ENCODE measurements at places on chromosomes 12 and 14.

GRCh38 chr12:45670346-45671065, 59.0 kb upstream of the ARID2 start:
- DNase-seq: no peak

GRCh38 chr14:104169699-104170479, 31.5 kb downstream of the KIF26A start:
- no peak for DNase-seq

DNA sequence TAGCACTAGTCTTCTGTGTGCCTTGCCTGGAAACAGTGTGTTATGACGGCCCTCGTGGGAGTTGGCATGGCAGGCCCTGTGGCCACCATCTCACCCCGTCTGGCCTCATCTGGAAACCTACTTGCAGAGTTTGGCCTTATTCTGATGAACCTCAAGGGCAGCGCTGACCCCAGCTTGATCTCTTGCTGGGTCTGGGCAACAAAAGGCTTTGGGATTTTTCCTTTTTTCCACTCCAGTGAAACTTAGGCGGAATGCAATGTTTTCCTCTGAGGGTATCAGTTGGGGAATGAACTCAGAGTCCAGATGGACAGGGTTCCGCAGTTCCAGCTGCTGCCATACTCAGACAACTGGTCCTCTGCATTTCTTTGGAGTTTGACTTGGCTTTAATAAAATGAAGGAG, 15.9 kb downstream of the CACNA1C start:
- DNase-seq: no peak

DNA sequence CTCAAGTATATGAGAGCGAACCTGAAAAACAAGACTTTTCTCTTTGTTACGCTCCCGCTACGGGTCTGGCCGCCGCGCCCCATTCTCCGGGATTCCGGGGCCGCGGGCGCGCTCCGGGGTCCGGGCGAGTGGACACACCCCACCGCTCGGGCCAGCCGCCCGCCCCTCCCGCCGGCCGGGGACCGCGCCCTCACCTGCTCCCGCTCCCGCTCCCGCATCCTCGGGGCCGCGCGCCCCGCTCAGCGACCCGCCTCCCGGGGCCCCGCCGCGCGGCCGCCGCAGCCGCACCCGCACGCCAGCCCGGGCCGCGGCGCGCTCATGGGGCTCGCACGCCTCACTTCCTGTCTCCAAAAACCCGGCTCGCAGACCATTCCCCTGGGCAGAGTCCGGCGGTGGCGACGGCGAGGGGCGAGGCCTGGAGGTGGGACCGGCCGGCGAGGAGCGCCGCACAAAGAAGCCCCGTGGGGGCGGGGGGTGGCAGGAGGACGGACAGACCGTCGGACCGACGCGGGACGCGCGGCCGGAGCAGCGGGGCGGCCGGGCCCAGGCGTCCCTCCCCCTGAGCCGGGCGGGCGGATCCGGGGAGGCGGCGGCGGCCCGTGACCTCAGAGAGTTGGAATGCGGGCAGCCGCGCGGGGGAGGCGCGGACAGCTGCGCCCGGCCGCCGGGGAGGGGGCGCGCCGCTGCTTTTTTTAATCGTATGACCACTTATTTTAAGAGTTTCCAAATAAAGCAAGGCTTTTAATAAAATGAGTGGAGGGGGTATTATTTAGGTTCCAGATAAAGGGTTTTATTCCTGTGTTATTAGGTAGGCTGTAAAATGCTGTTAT, at the start of gene PTPN21:
Gene PTPN21, minus strand, starts transcription at position 551 of the 830 bp plus-strand sequence. CDS start 4,590 bp downstream, outside the sequence.
- DNase-seq: peak; percentile 9

DNA sequence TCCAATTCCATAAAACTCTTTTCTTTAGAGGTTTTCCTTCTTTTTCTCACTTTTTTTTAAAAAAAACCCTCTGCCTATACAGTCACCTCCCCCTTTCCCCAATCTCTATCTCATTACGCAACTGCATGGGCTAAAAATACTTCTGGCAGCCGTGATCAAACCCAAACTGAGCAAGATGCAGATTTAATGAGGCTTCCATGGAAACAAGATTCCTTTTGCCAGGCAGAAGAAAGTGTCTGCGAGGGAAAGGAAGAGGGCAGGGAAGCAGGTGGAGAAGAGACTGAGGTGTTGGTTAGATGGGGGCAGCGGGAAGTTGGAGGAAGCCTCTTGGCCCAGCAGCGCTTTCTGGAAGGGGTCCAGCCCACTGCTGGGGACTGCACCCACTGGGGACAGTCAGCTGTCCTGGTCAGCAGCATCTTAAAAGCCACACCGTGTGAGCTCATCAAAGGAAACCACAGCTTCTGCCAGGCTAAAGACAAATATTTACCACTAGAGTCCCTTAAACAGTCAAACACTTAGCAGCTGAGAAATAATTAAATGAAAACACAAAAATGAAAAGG, 90.4 kb downstream of the SLC8A3 start:
- DNase-seq: peak; percentile 55

Data from DMS79 (cell line).